ENCODE measurements at places on chromosomes 5 and 9.

- DNase-seq, result no peak
Measured at GRCh38 chr5:127060470-127060985, 12.8 kb downstream of the C5orf63 start.

DNA sequence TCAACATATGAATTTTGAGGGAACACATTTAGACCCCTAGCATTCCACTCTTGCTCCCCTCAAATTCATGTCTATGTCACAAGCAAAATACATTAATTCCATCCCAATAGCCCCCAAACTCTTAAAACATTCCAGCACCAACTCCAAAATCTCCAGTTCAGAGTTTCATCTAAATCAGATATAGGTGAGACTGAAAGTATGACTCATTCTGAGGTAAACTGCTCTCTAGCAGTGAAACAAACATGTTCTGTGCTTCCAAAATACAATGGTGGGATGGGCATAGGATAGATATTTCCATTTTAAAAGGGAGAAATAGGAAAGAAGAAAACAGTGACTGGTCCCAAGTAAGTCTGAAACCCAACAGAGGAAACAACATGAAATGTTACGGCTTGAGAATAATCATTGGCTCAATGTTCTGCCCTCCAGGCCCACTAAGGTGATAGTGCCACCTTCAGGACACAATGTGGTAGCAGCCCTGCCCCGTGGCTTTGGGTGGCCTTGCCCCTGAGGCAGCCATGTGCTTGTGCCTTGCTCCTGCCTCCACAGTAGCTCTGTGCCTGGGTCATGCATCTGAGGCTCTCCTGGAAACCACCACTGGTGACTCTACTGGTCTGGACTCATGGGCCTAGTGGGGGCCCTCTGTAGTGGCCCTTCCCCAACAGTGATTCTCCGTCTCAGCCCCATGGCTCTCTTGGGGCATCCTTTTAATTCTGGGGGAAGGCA is 36.4 kb upstream of the IPPK start:
- DNase-seq, result no peak

GRCh38 chr5:119079318-119079921 is 8.5 kb downstream of the DMXL1 start:
- no peak for DNase-seq

- no peak for DNase-seq
Measured at GRCh38 chr5:176474476-176474875, 26.3 kb downstream of the FAF2 start.

DNA sequence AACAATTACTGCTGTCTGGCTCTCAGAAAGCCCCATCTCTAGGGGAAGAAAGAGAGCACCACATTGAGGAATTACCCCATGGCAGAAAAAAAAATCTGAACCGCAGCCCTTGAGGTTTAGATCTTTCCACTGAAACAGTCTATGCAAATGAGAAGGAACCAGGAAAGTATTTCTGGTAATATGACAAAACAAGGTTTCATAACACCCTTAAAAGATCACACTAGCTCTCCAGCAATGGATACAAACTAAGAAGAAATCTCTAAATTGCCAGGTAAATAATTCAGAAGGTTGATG is 427.1 kb downstream of the PRELID2 start:
- DNase-seq, result no peak

GRCh38 chr9:34380034-34380510 is 3.4 kb upstream of the MYORG start:
- DNase-seq, result no peak

DNA sequence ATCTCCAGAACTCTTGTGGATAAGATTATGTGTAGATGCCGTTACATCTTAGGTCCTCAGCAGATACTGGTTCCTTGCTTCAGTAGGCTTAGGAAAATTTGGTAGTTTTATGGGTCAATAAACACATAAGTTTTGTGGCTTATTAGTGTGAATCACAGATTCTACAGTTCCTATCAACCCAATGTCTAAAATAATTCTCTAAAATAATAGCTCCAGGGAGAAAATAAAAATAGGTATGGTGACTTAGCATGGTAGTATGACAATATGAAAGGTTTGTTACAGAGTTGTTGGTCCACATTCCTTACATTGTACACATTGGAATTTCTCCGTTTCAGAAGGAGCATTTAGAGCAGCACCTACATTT is 91.7 kb downstream of the AOPEP start:
- DNase-seq, result no peak

DNA sequence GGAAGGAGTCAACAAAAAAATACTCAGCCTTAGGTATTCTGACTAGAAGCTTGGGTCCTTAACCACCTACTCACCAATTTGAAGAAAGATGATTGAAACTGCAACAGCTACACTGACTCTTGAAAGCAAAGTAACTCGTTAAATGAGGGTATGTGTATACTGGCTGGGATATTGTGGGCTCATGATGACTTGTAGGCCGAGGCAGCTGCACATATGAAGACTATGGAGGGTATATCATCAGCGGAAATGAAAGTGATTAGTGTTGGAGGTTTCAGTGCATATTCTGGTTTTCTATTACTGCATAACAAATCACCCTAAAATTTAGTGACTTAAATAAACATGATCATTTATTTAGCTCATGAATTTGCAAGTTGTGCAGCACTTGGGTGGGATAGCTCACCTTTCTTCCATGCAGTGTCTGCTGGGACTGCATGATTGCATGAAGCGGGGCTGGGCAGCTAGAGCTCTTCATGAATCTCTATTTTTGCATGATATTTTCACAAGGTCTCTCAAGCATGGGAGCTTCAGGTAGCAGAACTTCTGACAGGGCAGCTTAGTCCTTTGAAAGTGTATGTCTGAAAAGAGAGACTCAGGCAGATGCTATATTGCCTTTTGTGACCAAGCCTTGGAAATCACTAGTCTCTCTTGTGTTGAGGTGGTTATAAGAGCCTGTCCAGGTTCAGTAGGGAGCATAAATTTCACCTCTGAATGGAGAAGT is 96.1 kb upstream of the CDKN2B start:
- no peak for DNase-seq

GRCh38 chr9:19999491-20000057 is 210.7 kb upstream of the SLC24A2 start:
- no peak for DNase-seq

DNA sequence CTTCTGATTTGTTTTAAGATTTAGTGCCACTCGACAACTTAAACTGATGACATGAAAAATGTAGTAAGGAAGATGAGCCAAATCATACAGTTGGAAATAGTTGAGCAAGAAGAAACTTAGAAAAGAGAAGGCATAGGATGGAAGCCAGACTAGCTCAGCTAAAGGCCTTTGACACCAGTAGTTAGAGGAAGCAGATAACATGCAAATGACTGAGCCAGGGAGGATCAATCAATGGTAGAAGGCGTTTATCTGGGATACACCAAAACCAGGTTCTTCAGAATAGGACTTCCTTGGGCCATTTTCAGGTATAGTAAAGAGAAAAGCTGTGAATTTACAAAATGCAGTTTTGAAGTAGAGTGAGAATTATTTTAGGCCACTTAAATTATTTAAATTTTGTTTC is 3.2 kb downstream of the TDRD7 start:
- DNase-seq, result no peak

GRCh38 chr5:147375151-147375550 is 134.7 kb downstream of the DPYSL3 start:
- DNase-seq, result no peak

Data from GM12891 (cell line).